Esophagus squamous epithelium (tissue), 5 donors: ENCODE measurements at places on chromosomes 6 and 20. TPM values are rescaled to one million over a fixed set of nuclear protein-coding genes. Genes with fewer than 3 reads are reported as not detected.

The HLA-DOB gene
- 0.53 TPM for total RNA-seq

DNA sequence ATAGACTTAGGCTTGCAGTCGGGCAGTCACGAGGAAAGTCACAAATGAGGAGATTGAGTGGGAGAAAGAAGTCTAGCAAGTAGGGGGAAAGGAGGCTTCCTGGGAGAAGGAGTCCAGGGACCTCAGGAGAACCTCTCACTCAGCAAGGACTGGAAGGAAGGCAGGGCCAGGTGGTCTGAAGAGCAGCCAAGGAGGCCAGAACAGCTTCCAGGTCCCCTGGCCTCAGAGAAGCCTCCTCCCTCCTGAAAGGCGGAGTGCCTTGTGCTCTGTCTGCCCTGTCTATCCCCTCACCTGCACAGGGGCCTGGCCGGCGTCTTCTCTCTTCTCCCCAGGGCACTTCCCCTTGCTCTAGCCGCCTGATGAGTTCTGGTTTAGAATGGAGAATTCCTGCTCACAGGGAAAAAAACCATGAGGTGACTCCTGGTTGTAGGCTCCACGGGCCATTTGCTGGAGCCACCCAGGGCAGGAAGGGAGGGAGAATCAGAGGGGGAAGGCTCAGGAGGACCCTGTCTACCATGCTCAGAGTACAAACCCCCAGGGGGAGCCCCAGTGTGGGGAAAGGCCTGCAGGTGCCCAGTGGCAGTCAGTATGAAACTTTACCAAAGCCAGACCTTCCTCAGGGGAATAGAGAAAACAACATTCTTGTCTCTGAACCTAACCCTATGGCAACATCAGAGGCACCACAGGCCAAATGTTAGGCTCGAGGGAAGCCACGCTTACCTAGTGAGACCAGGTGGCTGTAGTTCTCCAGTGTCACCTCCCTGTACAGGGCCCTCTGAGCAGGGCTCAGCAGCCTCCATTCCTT lies 11.2 kb downstream of the ZNF337 start:
- H3K4me3 ChIP-seq: no peak overlapping the region
- no peak for DNase-seq
- no peaks in the 10 kb centered on the region for H3K4me1 ChIP-seq

DNA sequence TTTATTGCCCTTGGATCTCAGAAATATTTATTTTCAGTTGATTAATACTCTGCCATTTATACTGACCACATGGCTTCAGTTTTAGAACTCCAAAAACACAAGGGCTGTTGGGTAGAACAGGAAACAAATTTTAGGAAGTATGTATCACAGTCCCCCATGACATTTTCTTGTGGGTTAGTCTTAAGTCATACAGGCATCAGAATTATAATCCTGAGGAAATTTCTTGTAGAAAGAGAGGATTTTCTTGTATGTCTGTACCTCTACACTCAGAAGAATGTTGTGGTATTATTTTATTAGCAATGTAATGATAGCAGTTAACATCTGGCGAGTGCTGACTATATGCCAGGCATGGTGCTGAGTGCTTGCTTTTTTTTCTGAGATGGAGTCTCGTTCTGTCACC lies 302.9 kb downstream of the CLIC5 start:
- no peak for DNase-seq
- no peaks in the 10 kb centered on the region for H3K36me3 ChIP-seq
- no peaks in the 10 kb centered on the region for H3K27me3 ChIP-seq
- no peak overlapping the region for H3K4me3 ChIP-seq
- H3K27ac ChIP-seq: no peak overlapping the region
- no peaks in the 10 kb centered on the region for H3K4me1 ChIP-seq

The MYCT1 gene
- 1.4 TPM for total RNA-seq

GRCh38 chr20:62161347-62161746 lies 17.8 kb downstream of the SS18L1 start:
- DNase-seq: no peak
- peaks cover 21% of the 10 kb centered on the region for H3K4me1 ChIP-seq
- H3K4me3 ChIP-seq: no peak overlapping the region
- peak overlapping the region; percentile 65 for H3K27ac ChIP-seq
- peaks cover 73% of the 10 kb centered on the region for H3K36me3 ChIP-seq

DNA sequence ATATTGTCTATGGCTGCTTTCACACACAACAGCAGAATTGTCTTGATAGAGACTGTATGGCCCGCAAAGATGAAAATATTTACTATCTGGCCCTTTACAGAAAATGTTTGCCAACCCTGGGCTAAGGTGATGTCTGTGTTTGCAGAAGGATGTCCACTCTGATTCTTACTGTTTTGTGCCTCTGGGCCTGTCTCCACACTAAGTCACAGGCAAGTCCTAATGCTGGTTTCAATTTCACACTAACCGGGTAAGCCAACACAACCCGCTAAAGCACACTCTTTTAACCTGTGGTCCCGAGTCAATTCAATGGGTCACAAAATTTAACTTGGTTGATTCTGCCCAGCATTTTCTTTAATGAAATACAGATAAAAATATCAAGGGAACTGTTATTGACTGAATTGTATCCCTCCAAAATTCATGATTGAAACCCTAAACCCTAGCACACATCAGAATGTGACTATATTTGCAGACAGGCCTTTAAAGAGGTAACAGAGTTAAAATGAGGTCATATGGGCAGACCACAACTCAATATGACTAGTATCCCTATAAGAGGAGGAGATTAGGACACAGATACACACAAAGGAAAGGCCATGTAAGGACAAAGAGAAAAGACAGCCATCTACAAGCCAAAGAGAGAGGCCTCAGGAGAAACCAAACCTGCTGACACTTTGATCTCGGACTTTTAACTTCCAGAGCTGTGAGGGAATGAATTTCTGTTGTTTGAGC lies 78.4 kb downstream of the FYN start:
- H3K27me3 ChIP-seq: no peaks in the 10 kb centered on the region
- peaks cover 26% of the 10 kb centered on the region for H3K4me1 ChIP-seq
